Epithelial cell of proximal tubule (primary cell): ENCODE measurements at places on chromosomes 5 and 9. TPM values are rescaled to one million over a fixed set of nuclear protein-coding genes. Genes with fewer than 3 reads are reported as not detected.

GRCh38 chr9:37676411-37676830, 25.7 kb downstream of the FRMPD1 start:
- DNase-seq: no peak

- DNase-seq: no peak
Observed at GRCh38 chr5:21154526-21154925, 1166.5 kb upstream of the CDH18 start.

GRCh38 chr5:57280853-57281252, 107.0 kb downstream of the GPBP1 start:
- DNase-seq: no peak

The LIX1 gene
- under 0.01 and 0.12 TPM in 2 replicates for total RNA-seq

DNA sequence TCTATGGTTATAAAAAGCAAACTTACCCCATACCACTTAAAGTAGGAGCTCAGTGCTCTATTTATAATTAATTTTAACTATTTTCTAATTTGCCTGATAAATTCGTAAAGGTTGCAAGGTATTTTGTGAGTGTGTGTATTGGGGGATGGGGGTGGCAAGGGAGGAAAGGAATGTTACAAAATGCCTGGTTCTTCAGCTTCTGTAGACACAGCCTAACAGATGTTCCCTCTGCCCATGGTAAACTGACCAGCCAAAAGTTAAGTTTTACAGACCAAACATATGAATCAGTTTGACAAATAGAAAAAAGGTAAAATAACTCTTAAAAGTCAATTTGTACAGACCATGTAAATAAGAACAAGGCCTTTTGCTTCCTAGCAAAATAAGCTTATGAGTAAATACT, 232.6 kb downstream of the KIAA0825 start:
- DNase-seq: no peak

GRCh38 chr9:23662320-23662719, 163.7 kb downstream of the ELAVL2 start:
- DNase-seq: no peak

- DNase-seq: no peak
Observed at GRCh38 chr5:37812365-37812764, 27.5 kb downstream of the GDNF start.

- no peak for DNase-seq
Observed at GRCh38 chr9:33611358-33611757, 87.3 kb downstream of the ANKRD18B start.

The IRX2 gene
- 17.2 and 19.3 TPM in 2 replicates for total RNA-seq

- no peak for DNase-seq
Observed at GRCh38 chr9:3936520-3937235, 363.2 kb downstream of the GLIS3 start.

- no peak for DNase-seq
Observed at GRCh38 chr5:95996904-95997723, 35.5 kb upstream of the ELL2 start.

- DNase-seq: no peak
Observed at GRCh38 chr5:25006237-25006636, 361.5 kb upstream of the CDH10 start.

The C9orf152 gene
- not detected in 2 replicates for total RNA-seq

DNA sequence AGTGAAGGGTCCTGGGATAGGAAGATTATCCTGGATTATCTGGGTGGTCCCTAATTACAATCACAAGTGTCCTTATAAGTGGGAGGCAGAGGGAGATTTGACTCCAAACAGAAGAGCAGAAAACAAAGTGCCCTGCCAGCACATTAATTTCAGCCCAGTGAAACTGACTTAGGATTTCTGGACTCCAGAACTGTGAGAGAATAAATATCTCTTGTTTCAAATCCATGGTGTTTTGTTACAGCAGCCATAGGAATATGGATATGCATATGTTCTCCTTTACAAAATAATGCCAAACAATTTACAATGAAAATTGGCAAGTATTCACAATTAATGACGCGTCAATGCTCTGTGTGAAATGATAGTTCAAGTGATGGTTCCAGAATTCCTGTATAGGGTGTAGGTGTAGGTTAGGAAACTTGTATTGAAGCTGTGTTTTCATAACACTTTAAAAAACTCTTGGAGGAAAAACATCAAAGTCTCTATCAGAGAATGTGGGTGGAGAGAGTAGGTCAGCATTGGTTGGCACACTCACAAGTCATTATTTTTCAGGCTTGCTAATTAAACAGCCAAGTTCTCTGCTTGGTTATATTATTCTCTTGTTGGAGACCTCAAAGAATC, 19.9 kb upstream of the PLPP1 start:
- DNase-seq: no peak

DNA sequence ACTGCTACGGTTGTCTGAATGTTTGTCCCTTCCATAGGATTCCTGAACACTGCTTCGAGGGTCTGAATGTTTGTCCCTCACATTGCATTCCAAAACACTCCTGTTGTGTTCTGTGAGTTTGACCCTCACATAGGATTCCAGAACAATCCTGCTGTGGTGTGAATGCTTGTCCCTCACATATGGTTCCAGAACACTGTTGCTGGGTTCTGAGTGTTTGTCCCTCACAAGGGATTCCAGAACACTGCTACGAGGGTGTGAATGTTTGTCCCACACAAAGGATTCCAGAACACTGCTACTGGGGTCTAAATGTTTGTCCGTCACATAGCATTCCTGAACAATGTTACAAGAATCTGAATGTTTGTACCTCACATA, 201.2 kb downstream of the FOXD4L6 start:
- DNase-seq: no peak

The LMX1B gene
- total RNA-seq: 0.07 and 0.52 TPM in 2 replicates

The FAM221B gene
- total RNA-seq: not detected in 2 replicates

- DNase-seq: no peak
Observed at GRCh38 chr9:20771729-20772128, 87.7 kb downstream of the FOCAD start.

The TRAF2 gene
- total RNA-seq: 21.0 and 26.1 TPM in 2 replicates

- DNase-seq: no peak
Observed at GRCh38 chr5:133236976-133237375, 185.2 kb downstream of the HSPA4 start.

GRCh38 chr5:18771097-18771610, 1136.9 kb downstream of the TAF11L14 start:
- DNase-seq: no peak

The NR2F1-AS1 gene
- total RNA-seq: 1.2 and 1.6 TPM in 2 replicates

GRCh38 chr9:35042081-35042604, 30.3 kb downstream of the VCP start:
- no peak for DNase-seq

The PCDHGB2 gene
- total RNA-seq: 0.43 and 0.98 TPM in 2 replicates

DNA sequence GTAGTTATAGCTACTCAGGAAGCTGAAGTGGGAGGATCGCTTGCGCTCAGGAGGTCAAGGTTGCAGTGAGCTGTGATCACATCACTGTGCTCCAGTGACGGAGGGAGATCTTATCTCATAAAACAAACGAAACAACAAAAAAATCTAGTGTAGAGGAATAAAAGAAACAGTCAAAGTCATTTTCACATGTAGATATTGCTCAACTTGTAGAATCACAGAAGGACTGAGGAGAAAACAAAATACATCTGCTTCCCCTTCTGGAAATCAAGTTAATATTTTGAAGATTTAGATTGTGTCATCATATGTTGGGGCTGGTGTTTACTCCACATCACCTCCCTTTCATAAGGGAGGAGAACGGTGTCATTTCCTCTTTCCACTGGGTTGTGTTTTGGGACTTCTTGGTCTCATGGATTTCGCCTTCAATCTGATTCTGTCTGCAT, 8.2 kb upstream of the SLC46A2 start:
- DNase-seq: no peak

- no peak for DNase-seq
Observed at GRCh38 chr9:32875242-32875641, 91.9 kb downstream of the TMEM215 start.

DNA sequence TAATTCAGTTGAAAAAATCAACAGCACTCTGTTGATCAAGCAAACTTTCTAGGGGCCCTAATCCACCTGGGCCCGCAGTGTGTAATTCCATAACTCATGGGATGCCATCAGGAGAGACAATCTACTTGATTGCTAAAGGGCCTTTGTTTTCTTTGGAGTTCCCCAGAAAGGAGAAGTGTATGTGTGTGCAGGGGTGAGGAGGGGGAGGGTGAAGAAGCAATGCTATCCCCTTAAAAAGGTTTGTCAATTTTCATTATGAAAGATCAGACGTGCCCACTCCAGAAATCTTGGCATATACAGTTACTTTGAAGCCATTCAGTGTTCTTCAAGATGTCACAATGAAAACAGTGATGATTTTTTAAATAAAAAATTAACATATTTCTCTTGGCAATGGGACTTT, 6.2 kb downstream of the PARP8 start:
- DNase-seq: no peak

DNA sequence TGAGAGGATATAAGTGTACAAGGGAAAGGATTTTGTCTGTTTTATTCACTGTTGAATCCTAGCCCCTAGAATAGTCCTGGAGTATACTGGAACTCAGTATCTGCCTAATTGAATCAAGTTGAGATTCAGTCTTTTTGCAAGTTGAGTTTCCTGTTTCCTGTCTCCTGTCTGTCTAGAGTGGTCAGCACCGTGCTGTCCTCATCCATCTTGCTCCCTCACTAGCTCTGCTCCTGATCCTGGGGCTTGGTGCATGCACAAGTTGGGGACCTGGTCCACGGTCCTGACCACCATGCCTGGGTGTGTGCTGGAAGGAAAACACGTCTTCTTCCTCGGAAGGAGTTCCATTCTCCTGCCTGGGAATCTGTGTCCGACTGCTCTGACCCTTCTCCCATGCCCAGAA, 3.2 kb downstream of the IL5 start:
- no peak for DNase-seq

GRCh38 chr9:98575379-98576346, 133.1 kb downstream of the GABBR2 start:
- DNase-seq: peak; percentile 20

DNA sequence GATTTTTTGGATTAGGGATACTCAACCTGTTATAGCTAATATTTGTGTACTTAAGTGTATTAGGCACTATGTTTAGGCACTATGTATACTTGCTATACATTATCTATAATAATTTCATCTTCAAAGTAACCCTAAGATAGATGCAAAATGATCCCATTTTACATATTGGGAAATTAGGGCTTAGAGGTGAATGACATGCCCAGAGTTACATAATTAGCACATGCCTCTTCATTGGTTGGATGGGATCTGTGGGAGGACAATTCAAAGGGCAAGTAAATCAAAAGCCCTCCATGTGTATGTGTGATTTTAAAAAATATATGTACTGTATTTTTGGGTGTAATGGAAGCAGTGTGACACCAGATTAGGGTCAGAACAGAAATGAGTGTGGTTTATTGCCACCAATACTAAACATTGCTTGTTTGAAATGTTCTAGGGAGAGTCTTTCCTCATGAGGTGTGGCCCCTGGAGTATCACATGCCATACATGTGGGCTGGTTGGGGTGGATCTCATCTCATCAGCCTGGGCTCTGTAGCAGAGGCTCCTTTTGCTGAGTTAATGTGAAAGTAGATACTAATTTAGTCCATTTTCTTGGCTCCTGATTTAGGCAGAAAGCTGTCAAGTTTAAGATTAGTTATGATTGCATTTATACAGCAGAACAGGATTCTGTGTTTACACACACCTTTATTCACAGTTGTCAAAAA, 5.5 kb downstream of the C9orf85 start:
- DNase-seq: no peak

- DNase-seq: no peak
Observed at GRCh38 chr5:167413506-167413905, 877.9 kb upstream of the WWC1 start.

GRCh38 chr9:111065414-111065813, 27.1 kb upstream of the LPAR1 start:
- DNase-seq: no peak

DNA sequence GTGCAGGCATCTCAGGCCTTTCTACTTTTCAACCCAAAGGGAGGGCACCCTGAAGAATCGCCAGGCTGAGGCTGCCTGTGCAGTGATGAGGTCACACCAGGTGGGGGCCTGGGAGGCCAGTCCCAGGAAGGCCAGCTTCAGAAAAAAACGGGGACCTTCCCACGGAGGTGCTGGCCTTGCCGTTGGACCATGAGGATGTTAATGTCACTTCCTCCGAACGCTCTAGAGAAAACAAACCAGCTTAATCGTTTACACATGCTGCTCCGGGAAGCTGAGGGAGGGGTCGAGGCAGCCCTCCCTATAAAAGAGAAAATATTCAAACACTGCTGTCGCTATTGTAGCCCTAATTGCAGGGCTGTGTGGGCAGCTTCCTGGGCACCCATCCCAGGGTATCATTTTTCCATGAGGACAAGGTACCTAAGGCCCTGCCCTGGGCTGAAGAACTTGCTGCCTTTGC, 27.0 kb downstream of the PTGES start:
- DNase-seq: no peak

GRCh38 chr5:107376546-107377276, 294.0 kb downstream of the EFNA5 start:
- DNase-seq: no peak

DNA sequence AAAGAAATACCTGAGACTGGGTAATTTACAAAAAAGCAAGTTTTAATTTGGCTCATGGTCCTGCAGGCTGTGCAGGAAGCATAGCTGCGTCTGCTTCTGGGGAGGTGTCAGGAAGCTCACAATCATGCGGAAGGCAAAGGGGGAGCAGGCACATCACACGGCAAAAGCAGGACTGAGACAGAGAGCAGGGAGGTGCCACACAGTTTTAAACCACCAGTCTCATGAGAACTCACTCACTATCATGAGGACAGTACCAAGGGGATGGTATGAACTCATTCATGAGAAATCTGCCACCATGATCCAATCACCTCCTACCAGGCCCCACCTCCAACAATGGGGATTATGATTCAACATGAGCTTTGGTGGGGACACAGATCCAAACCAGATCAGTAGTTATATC, 96.2 kb downstream of the OSTF1 start:
- DNase-seq: no peak

The CNTFR gene
- total RNA-seq: not detected in 2 replicates

GRCh38 chr9:19174127-19174912, 47.0 kb upstream of the PLIN2 start:
- no peak for DNase-seq

The PCDHGA8 gene
- total RNA-seq: 0.14 and 1.0 TPM in 2 replicates

The NIM1K gene
- 0.75 TPM in 1 of 2 replicates, not detected in the other for total RNA-seq

The PCDHB5 gene
- total RNA-seq: 0.22 and 0.63 TPM in 2 replicates

GRCh38 chr5:59238126-59238902, 655.2 kb downstream of the PDE4D start:
- no peak for DNase-seq

DNA sequence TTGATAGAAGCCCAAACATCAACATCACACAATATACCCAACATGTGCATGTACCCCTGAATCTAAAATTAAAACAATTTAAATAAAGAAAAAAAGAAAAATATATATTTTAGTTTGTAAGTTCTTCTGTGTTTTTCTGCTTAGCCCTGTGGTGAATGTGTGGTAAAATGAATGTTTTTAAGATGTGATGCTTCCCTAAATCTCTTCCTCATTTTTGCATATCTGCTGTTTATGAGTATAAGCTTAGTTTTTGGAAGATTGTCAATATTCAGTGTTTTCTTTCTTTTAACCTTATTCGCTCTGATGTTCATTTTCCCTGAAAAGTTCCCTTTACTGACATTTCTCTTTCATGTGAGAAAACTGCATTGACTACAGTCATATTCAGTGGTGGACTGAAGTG, 44.4 kb upstream of the DAB2 start:
- DNase-seq: no peak

The LCN15 gene
- total RNA-seq: not detected in 2 replicates
